ENCODE measurements at places on chromosomes 11 and 22. TPM values are rescaled to one million over a fixed set of nuclear protein-coding genes. Genes with fewer than 3 reads are reported as not detected.

Gene POU2AF1
- 2.0 TPM for total RNA-seq

Gene KIF18A
- total RNA-seq, result 0.81 TPM

Gene TPCN2
- 18.1 TPM for total RNA-seq

Gene PLEKHB1
- total RNA-seq, result 0.56 TPM

Gene TH
- total RNA-seq, result 0.51 TPM

Gene KRTAP5-2
- total RNA-seq, result not detected

Gene SPI1
- 29.1 TPM for total RNA-seq

Gene FAT3
- 0.06 TPM for total RNA-seq

Gene NDUFC2
- 265 TPM for total RNA-seq

Gene SCARF2
- 3.4 TPM for total RNA-seq

GRCh38 chr22:19477321-19478044 lies 1.5 kb downstream of the UFD1 start:
- peak; percentile 26 for DNase-seq
- no peaks in the 10 kb centered on the region for H3K4me1 ChIP-seq
- H3K27ac ChIP-seq, result no peak overlapping the region
- no peaks in the 10 kb centered on the region for H3K27me3 ChIP-seq
- H3K4me3 ChIP-seq, result peak overlapping the region; percentile 86

DNA sequence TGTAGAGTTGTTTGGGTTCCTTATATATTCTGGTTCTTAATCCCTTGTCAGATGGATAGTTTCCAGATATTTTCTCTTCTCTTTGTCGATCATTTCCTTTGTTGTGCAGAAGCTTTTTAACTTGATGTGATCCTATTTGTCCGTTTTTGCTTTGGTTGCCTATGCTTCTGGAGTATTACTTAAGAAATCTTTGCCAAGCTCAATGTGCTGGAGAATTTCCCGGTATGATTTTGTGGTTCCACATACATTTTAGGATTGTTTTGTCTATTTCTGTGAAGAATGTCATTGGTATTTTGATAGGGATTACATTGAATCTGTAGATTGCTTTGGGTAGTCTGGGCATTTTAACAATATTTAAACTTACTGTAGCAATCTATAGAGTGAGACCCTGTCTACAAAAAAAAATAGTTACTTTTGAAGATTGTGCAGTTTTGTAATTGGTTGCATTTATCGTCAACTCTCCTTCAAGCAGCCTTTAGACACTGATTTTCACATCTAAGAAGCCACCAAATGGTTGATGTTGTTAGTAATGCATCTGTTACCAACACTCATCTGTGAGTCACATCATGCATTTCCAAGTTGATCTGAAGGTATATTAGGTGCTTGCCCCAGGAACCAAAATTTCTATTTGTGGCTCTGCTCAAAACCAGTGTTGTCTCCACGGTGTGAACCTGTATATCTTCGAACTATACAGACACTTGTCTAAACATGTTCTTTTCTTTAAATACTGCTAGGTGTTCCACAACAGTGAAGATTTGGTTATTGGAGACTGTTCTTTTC lies 21.4 kb downstream of the XRCC6 start:
- H3K4me3 ChIP-seq, result no peak overlapping the region
- no peaks in the 10 kb centered on the region for H3K4me1 ChIP-seq
- H3K27me3 ChIP-seq, result no peaks in the 10 kb centered on the region

DNA sequence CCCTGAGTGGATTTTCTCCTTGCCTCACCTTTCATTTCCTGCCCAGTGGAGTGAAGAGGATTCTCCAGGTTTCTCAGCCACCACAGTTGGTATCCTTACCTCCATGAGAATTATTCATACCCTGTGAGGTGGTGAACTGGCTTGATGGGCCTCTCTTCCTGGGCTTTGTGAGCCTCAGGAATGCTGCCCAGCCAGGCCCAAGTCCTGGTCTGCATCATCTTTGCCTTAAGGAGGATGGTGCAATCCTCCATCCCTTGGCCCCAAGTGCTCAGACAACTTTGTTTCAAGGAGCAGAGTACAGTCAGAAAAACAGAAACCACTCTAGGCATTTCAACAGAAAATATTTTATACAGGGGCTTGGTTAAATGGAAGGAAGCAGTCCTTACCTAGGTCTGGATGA lies 114.2 kb upstream of the CADM1 start:
- H3K4me1 ChIP-seq, result no peaks in the 10 kb centered on the region
- no peaks in the 10 kb centered on the region for H3K27me3 ChIP-seq
- no peak for DNase-seq

DNA sequence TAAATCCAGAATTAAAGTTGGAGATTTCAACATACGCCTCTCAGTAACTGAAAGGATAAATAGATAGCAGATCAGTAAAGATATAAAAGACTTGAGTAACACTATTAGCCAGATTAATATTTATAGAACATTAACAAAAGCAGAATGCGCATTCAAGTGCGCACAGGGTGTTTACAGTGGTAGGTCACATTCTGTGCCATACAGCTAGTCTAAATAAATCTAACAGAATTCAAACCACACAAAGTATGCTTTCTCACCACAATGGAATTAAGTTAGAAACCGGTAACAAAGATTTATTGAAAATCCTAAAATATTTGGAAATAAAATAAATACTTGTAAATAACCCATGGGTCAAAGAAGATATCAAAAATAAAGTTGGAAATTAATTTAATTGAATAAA lies 341.0 kb downstream of the DYNC2H1 start:
- no peak for DNase-seq
- H3K27ac ChIP-seq, result no peak overlapping the region
- no peaks in the 10 kb centered on the region for H3K27me3 ChIP-seq
- H3K4me1 ChIP-seq, result no peaks in the 10 kb centered on the region
- no peak overlapping the region for H3K4me3 ChIP-seq
- H3K36me3 ChIP-seq, result no peaks in the 10 kb centered on the region

DNA sequence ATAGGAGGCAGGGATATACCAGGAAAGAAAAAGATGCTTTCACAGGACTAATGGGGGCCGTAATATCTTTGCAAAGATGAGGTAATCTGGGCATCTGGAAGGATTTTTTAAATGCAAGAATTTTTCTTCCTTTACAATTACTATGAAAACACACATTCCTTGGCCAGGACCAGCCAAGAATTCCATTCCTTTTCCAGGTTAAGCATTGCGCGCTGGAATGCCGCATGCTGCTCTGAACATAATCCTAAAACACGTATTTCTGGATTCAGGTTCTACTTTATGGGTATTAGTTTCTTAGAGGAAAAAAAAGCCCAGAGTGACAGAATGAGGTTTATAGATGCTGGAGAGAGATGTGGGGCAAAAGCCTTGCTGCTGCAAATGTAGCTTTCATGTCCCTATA lies 99.4 kb upstream of the SORL1-AS1 start:
- no peak overlapping the region for H3K4me3 ChIP-seq
- DNase-seq, result no peak
- no peaks in the 10 kb centered on the region for H3K27me3 ChIP-seq
- no peak overlapping the region for H3K27ac ChIP-seq

DNA sequence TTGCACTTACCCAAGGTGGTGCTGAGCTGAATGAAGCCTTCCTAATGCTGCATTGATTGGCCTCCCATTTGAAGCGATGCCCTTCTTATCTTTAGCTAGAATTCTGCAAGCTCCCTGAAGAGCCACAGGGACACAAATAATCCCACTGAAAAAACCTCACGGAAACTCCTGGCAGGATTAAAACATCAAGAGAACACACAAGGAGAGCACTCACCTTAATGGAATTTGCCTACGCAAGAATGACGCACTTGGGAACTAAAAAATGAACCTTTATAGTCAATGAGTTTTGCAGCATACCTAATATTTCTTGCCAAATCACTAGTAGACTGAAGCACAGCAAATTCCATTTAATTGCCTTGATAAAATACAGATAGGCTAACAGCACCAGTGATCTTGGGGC lies 232.8 kb upstream of the UBASH3B start:
- no peak for DNase-seq
- H3K27ac ChIP-seq, result no peak overlapping the region
- H3K4me1 ChIP-seq, result peaks cover 4% of the 10 kb centered on the region
- no peaks in the 10 kb centered on the region for H3K27me3 ChIP-seq

DNA sequence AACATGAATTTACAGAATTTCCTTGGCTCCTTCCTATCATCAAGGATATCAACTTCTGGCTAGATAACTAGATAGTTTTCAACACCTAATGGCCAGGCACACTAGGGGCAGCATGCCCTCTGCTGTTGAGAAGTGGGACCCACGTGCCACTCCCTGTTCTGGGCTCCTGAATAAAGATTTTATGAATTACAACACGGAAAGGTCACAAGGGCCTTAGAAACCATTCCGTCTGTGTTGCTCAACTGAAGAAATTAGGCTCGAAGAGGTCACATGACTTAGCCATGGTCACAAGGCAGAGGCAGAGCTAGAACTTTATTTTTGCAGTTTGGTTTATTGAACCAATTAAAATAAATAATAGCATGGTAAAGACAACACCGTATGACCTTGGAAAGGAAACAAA lies 36.0 kb downstream of the PRCP start:
- no peaks in the 10 kb centered on the region for H3K36me3 ChIP-seq
- H3K4me3 ChIP-seq, result no peak overlapping the region
- no peaks in the 10 kb centered on the region for H3K27me3 ChIP-seq
- DNase-seq, result peak; percentile 54
- no peaks in the 10 kb centered on the region for H3K4me1 ChIP-seq

- H3K4me1 ChIP-seq, result no peaks in the 10 kb centered on the region
- DNase-seq, result no peak
- H3K27me3 ChIP-seq, result no peaks in the 10 kb centered on the region
- H3K4me3 ChIP-seq, result no peak overlapping the region
Measured at GRCh38 chr11:87374038-87374807, 336.5 kb downstream of the TMEM135 start.

- H3K36me3 ChIP-seq, result no peaks in the 10 kb centered on the region
- H3K27ac ChIP-seq, result no peak overlapping the region
- peaks cover 7% of the 10 kb centered on the region for H3K4me1 ChIP-seq
Measured at GRCh38 chr22:20396639-20397038, 2.7 kb downstream of the ZNF74 start.

GRCh38 chr11:33691066-33691864 lies 9.4 kb downstream of the C11orf91 start:
- no peak overlapping the region for H3K4me3 ChIP-seq
- peaks cover 32% of the 10 kb centered on the region for H3K4me1 ChIP-seq
- no peaks in the 10 kb centered on the region for H3K27me3 ChIP-seq
- no peaks in the 10 kb centered on the region for H3K36me3 ChIP-seq
- peak overlapping the region; percentile 81 for H3K27ac ChIP-seq

DNA sequence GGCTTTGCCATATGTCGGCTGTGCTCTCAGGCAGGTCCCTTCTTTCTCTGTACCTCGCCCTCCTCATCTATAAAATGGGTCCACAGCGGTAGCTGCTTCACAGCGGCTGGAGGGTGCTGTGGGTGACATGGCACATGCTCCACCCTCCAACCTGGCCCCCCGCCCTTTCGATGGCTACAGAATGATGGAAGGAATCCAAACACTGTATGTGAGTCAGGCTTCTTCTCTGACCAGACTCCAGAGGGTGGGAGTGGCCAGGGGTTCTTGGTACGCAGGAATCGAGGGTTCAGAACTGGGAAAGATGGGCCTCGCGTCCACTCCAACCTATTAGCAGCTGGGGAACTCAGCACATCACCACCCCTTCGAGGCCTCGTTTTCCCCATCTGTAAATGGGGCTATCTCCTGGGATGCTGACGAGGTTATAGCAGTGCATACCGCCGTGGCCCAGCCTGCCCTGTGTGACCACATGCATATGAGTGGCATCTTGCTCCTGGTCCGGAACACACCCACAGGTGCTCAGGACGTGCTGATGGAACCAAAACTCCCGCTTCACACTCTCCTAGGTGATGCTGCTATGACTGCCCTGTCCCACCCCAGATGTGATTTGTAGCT lies 26.4 kb downstream of the MN1 start:
- H3K4me3 ChIP-seq, result no peak overlapping the region
- H3K27ac ChIP-seq, result no peak overlapping the region
- H3K4me1 ChIP-seq, result no peaks in the 10 kb centered on the region
- H3K36me3 ChIP-seq, result no peaks in the 10 kb centered on the region
- DNase-seq, result no peak
- no peaks in the 10 kb centered on the region for H3K27me3 ChIP-seq

- no peaks in the 10 kb centered on the region for H3K4me1 ChIP-seq
- no peak for DNase-seq
- no peak overlapping the region for H3K27ac ChIP-seq
- no peaks in the 10 kb centered on the region for H3K36me3 ChIP-seq
- no peak overlapping the region for H3K4me3 ChIP-seq
- H3K27me3 ChIP-seq, result no peaks in the 10 kb centered on the region
Measured at GRCh38 chr11:70252844-70253243, 17.6 kb upstream of the PPFIA1 start.

Measured in right lobe of liver (tissue), 6 donors.